ENCODE measurements at places on chromosomes 16 and 17.

DNA sequence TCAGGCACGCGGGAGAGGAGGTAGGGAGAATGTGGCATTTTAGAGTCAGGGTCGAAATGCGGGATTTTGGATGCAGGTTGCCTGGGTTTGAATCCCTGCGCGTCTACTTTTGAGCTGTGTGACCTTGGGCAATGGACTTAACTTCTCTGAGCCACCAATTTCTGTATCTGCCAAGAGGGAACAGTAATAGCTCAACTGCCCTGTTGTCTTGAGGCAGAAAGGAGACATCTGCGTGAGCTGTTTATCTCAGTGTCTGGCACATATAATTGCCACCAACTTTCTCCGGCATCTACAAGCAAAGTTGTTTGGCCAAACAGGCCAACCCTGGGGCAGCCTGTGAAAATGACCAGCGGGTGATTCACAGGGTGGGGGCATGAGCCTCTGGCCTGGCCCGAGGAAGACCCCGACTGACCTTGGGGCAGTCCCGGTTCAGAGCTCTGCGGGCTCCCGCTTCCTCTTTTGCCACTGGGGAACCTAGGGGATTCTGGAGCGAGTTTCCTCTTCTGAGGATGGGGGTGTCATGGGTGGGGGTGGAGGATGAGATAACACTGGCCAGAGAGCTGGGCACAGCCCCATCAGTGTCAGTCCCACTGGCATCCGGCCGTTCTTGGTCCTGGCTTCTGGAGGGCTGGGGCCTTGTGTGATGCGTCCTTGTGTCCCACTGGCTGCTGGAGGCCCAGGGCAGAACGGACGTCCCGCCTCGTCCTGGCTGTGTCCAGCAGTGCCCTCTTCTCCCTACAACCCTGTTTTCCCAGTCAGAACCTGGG lies 1.3 kb downstream of the SNN start:
- peak; percentile 24 for DNase-seq

GRCh38 chr17:42521036-42521435 lies 15.0 kb upstream of the NAGLU start:
- peak; percentile 17 for DNase-seq

DNA sequence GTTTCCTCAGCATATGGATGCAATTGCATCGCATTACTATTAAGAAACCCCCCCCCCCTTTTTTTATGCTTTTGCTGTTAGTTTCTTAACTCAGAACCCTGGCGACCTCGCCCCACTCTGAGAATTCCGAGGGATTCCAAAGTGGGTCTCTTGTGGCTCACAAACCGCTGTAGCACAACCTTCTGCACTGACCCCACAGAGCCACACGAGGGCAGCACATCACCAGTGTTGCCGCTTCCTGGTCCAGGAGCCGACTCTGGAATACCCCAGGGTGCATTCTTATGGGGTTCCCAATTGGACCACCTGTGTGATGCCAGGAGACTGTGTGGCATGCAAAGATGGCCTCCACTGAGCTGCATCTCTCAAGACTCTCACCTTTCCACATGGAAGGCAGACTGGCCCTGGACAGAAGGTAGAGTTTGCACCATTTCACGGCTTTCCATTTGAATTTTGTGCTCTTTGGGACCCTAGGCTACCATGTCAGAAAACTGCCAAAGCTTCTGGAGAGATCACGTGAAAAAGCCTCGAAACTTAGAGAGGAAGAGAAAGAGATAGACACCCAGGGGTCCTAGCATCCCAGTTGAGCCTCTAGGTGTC lies 432.7 kb upstream of the ASIC2 start:
- DNase-seq: peak; percentile 0

GRCh38 chr17:17347234-17347955 lies 44.2 kb downstream of the NT5M start:
- no peak for DNase-seq

GRCh38 chr16:50021544-50021943 lies 3.5 kb upstream of the CNEP1R1 start:
- no peak for DNase-seq

DNA sequence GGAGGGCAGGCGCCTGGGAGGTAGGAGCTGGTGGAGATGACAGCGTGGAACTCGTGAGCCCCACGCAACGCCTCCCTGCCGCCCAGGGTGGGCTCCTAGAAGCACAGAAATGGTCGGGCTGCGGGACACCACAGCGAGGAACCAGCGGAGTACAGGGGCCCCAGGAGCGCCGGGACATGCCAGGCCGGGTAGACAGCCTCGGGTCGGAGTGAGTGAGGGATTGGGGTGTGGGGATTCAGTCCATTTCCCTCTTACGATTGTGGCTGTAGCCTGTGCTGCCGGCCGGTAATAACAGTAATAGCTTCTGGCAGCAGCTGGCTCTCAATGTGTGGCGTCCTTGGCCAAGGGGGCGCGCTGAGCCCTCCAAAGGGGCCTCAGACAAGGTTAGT lies 12.2 kb upstream of the CES3 start:
- DNase-seq: no peak

DNA sequence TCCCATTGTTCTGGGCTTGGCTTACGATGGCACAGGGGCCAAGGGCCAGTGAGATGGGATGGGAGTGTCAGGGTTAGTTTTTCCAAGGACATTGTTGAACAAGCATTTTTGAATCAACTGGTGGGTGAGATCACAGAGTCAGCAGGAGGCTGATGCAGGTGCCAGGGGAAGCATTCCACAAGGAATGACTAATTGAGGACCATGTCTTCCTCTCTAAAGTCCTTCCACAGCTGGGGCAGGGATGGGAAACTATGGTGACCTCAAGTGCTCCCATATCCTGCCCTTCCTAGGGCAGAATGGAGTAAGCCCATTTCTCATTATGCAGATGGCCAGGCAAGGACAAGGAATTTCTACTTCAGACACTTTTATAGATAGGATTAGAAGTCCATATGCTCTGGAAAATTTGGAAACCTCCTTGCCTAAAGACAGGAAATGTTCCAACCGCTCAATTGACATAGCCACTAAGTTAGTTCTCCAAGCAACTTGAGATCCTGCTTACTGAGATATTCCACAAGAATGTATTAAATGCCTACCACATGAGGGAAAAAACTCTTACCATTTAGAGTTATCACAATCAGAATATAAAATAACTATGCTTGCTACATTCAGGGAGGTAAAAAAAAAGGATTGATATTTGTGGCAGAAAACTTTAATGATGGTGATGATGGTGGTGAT lies 21.2 kb upstream of the ENGASE start:
- no peak for DNase-seq

DNA sequence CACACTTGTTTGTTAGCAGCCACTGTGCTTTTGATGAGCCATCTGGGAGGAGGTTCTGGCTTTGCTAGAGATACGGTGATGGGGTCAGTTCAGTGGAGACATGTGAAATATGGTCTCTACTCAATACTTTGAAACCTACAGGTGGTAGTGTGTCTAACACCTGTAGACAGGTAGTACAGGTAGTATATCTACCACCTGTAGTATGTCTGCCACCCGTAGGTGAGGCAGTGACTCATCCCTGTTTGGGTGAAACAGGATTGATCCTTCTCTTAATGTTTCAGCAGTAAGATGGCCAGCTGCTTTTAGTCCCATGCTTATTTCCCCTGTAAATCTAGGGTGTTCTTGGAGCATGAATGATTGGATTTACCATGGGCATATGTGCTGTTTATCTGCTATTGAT lies 240.8 kb downstream of the SNX29 start:
- no peak for DNase-seq

GRCh38 chr16:19210280-19210924 lies 42.4 kb downstream of the SYT17 start:
- no peak for DNase-seq

DNA sequence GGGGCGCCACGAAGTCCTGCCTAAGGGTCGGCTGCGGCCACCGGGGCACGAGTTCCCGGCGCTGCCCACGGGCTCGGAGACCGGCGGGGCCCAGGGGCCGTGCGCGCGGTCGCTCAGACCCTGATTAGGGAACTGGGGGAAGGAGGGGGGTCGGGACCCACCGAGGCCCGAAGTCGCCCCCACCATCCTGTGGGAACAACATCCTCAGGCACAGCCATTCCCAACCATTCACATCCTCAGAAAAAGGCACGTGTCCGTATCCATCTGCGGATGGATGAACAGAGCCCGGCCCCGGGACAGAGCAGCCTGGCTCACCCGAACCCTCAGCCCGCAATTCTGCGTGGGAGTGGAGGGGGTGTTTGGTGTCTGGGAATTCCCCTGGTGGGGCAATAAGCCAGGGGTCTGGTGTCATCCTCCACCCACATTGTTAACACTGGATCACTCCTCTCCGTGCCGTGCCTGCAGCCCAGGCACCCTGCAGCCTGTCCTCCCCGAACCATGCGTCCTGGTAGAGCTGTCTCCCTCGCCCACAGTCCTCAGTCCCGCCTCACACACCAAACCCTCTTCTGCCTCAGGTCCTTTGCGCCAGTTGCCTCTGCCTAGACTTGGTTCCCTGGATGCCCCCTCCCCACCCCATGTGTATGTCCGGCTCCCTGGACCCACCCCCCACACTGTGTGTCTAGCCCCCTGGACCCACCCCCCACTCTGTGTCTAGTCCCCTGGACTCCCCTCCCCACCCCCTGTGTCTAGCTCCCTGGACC lies 789 bp upstream of the CCDC57 start:
- DNase-seq: peak; percentile 43

GRCh38 chr17:74815550-74816370 lies 39.6 kb upstream of the NAT9 start:
- DNase-seq: no peak

DNA sequence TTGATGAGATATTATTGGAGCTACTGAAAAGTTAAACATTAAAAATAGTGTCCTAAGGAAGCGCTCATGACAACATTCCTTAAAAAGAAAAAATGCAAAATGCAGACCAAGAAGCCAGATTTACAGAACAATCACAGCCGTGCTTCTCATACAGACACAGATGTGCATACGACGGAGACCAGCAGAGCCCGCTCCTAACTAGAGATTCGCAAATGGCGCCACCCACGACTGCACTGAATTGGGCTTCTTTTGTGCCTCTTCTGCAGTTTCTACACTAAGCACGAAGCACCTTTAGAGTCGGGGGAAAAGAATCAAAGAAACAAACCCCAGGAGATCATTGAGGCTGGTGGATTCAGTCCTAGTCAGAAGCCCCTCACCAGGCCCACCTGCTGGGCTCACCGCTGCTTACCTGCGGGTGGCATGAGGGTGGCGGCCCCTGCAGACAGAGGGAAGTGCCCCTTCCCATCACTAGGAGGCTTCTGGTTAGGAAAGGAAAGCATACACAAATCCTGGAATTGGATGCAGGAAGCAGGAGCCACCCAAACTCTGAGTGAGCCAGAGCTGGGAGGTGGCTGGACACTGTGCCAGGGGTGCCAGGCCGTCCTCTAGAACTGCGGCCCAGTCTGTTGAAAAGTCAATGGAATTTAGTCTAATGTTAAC lies 64.9 kb upstream of the CHMP6 start:
- no peak for DNase-seq

- no peak for DNase-seq
Measured at GRCh38 chr16:15792563-15792971, 64.3 kb downstream of the MYH11 start.

DNA sequence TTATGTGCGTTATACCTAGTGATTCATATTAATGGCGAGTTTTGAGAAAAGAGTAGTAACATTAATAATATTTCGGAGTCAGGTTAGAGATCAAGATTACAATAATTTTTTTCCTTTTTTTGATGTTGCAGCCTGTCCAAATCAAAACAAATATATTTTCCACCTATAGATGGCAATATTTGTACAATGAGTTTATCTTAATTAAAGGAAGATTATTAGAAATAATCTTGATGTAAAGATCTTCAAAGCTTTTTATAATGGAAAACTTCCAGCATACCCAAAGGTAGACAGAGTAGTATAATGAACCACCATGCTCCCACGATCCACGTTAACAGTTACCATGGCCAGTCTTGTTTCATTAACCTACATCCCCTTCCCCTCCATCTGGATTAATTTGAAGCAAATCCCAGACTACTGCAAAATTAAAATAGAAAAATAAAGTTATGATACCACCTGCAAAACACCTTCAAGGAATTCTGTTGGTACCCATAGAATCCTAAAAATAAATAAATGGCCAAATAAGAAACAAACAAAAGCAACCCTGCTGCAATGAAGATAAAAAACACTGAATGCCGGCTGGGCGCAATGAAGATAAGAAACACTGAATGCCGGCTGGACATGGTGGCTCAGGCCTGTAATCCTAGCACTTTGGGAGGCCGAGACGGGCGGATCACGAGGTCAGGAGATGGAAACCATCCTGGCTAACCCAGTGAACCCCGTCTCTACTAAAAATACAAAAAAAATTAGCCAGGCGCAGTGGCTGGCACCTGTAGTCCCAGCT lies 46.5 kb upstream of the GINS3 start:
- no peak for DNase-seq

DNA sequence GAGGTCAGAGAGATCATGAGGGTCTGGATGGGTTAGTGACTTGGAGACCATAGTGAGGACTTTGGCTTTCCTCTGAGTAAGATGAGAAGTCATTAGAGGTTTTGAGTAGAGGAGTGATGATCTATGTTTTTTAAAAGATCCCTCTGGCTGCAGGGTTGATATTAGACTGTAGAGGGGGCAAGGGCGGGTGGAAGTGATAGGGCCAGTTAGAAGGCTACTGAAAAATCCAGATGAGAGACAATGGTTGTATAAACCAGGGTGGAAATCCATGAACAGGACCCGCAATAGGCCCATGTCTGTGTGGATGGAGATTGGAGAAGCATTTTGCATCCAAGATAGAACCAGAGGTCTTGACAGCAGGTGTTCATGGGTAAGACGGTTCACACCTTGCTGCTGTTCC lies 9.8 kb downstream of the ITGAL start:
- DNase-seq: no peak

GRCh38 chr17:72033334-72033733 lies 87.5 kb upstream of the SOX9 start:
- DNase-seq: no peak

GRCh38 chr17:64075913-64076312 lies 54.0 kb downstream of the ERN1 start:
- no peak for DNase-seq

DNA sequence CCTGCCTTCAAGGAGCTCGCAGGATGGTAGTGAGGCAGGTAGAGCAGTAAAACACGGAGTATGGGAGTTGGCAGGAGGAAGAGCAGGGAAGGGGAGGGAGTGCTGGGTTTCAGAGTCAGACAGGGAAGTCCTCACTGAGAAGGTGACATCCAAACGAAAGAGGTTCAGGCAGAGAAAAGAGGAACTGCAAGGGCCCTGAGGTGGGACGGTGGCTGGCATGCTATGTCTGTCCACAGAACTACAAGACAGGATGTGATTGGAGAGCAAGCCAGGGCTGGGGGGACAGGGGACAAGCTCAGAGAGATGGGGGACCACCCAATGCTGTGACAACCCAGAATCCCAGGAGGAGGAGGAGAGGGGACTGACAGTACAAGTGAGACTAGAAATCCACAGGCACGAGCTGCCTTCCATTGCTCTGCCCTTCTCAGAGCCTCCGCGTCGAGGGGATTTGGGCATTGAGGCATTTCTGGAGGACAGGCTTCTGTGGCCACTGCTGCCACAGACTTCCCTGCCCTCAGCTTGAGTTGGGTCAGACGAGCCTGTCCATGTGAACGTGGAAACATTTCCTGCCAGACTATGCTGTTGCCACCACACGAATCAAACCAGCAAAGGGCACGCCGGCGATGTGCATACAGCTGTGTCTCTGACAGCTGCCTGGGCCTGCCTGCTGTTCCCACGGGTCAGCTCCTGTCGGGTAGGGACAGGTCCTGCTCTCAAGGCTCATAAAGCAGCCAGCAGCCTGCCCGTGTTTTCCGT lies 100.1 kb downstream of the RAB11FIP4 start:
- DNase-seq: peak; percentile 16

All from C1 segment of cervical spinal cord (tissue), 14 donors.